Bronchial epithelial cell (primary cell): ENCODE measurements at places on chromosomes 6 and 20.
A peak's percentile ranks its signal among the peaks of the same experiment; 100 is the strongest.

DNA sequence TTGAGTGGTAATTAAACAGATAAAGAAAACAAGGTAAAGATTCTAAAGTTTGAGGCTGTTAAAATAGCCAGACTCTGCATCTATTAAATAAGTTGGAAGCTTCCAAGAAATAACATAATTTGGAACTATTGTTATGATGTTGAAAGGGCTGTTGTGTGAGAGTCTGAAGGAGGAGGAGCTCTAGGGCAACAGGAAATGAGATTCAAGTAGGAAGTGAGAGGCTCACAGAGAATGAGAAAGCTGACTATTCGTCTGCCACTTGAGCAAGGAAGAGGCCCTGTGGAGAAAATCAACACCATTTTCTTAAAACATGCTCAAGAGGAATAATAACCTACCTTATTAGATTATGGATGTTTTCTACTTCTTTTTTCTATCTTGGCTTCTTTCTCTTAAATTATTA is 185.2 kb downstream of the SLC24A3 start:
- peak; percentile 18 for DNase-seq

DNA sequence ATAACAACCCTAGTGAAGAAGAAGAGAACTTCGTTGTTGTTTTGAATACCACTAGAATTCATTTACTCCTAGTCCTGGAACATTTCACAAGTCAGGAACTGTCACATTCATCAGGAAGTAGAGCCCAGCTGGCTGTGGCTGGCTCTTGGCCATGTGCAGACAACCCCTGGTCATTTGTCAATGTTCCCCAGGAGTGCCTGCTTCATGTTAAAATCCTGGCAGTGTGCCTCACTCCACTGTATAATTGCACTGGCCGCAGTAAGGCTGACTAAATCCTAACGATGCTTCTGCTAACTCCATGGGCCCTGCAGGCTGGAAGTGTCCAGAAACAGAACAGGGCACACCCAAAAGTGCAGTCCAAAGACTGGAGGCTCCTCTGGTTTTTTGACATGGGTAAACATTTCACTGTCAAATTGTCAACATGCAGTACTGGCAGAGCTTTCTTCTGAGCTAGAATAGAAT is 41.5 kb upstream of the ADGRF1 start:
- DNase-seq: peak; percentile 61

- DNase-seq: peak; percentile 78
These were observed 46.9 kb downstream of the AK9 start for GRCh38 chr6:109644131-109644530.

- DNase-seq: no peak
These were observed 219.6 kb downstream of the NRN1 start for GRCh38 chr6:5786969-5787720.

DNA sequence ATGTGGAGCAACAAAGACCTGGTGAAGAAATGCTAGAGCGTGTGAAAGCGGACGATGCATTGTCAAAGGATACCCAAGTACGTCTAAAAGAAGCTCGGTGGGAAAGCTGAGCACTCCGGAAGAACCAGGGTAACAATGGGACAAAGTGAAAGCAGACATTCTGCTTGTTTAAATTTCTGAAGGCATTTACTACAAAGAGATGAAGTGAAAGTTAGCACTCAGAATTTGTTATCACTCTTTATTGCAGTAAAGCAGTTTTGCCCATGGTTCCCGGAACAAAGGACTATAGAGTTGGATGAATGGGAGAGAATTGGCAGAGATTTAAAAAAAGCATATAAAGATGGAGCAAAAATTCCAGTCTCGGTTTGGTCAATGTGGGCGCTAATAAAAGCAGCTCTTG is 12.8 kb upstream of the IRAK1BP1 start:
- DNase-seq: no peak

DNA sequence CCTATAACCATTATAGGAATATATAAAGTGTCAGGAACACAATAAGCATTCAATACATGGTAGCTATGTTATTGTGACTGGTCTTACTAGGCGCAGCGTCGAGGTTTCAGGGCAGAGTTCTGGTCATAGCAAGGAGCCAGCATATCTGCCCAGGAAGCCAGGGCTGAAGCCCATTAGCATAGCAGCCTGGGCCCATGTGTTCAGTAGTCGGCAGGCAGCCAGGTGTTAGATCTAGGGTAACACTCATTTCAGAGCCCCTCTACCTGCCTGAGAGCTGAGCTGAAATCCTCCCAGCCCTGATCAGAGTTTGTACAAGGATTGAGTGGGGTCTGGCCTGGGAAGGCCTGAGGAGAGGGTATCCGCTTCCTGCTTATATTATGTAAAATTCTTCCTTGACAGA is 32.1 kb downstream of the C20orf173 start:
- DNase-seq: no peak
